Colonic mucosa (tissue), 4 donors: ENCODE measurements at places on chromosomes 12 and 14.

GRCh38 chr12:23906329-23906728 lies 43.1 kb downstream of the SOX5 start:
- DNase-seq, result no peak

- no peak for DNase-seq
Observed at GRCh38 chr12:128425666-128426331, 158.8 kb downstream of the TMEM132C start.

- DNase-seq, result no peak
Observed at GRCh38 chr12:116172224-116172849, 105.2 kb downstream of the MED13L start.

GRCh38 chr12:57474430-57474829 lies 5.2 kb downstream of the ARHGAP9 start:
- DNase-seq, result no peak

- no peak for DNase-seq
Observed at GRCh38 chr14:100670017-100670752, 56.5 kb upstream of the DLK1 start.

GRCh38 chr12:103848917-103849491 lies 8.0 kb upstream of the NT5DC3 start:
- no peak for DNase-seq

DNA sequence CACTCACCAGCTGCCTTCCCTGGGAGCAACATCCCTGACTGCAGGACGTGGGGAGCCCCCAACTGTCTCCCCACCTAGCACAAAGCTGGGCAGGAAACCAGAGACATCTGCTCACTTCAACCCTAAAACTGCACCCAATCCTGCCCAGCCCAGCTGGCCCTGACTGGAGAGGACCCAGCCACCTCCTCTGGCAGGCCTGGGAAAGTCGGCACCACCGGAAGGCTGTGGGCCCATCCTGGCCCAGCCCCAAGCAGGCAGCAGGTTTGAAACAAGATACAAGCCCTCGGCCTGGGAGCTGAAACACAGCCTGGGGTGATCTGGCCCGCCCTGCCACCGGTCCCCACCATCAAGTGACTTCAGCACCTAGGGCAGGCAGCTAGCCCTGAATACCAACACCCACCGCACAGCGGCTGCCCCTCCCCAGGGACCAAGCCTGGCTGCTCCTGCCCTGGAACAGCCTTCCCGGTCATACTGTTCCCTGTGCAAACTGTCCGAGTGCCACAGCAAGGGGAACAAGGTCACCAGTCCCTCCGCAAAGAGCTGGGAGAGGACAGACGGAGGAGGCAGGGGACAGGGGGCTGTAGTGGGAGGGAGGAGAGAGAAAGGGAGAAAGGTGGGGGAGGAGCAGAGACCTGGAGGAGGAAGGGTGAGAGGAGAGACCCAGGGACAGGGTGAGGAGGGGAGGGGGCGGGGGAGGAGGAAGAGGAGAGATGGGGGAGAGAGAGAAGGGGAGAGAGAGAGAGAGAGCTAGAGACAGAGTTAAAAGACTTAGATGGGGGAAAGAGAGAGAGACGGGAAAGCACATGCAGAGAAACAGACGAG lies 115.7 kb downstream of the RFLNA start:
- DNase-seq, result no peak

DNA sequence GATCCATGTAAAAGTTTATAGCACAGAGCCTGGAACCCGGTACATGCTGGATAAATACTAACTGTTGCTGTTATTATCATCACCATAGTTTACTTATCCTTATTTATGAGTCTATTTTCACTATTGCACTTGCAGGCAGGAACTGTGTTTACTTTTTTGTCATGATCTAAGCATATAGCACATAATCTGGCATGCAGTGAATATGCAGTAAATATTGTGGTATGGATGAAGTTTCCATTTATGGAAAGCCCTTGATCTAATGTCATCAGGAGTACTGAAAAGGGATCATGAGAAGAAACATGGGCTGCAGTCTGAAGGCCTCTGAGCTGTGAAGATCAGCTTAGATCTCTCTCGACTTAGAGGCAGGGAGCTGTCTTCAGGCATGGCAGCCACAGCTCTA lies 91.6 kb downstream of the KCNK13 start:
- no peak for DNase-seq

DNA sequence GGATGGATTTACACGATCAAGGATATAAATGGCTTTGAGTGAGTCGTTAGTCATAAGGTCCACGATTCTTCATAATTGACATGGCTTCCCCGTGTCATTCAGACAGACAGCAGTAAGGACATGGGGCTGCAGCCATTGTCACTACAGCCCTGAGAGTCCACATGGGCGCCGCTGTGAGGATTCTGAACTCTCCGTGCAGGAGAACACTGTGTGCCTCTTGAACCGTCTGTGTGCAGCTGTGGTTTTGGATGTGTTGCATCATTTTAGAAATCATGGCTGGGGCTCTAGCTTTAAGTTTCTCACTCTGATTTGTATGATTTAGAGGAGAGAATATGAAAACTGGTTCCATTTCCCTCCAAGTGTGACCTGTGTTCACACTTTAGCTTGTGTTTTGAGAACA lies 47.2 kb downstream of the NPAS3 start:
- DNase-seq, result no peak

DNA sequence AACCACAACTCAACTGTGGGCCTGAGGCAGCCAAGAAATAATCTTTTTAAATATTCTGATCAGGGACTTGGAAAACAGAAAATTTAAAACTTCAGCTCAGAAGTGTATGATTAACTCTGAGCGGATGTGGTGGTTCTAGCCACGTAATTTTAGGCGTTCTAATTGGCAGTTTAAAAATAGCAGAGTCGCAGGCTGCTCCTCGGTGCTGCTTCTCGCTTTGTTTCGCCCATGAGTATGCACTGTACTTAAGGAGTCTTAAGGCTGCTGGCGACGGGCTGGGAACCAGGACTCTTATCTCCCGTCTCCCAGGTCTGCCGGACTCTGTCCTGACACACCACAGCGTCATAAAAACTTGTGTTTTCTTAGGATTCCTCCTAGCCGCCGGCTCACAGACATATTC lies 113.4 kb upstream of the PELI2 start:
- peak; percentile 64 for DNase-seq

GRCh38 chr12:46100551-46101484 lies 110.4 kb upstream of the SCAF11 start:
- no peak for DNase-seq

- no peak for DNase-seq
Observed at GRCh38 chr12:131312793-131313545, 359.3 kb downstream of the ADGRD1 start.
